ENCODE measurements at places on chromosomes 11 and 22.
A peak's percentile ranks its signal among the peaks of the same experiment; 100 is the strongest.

DNA sequence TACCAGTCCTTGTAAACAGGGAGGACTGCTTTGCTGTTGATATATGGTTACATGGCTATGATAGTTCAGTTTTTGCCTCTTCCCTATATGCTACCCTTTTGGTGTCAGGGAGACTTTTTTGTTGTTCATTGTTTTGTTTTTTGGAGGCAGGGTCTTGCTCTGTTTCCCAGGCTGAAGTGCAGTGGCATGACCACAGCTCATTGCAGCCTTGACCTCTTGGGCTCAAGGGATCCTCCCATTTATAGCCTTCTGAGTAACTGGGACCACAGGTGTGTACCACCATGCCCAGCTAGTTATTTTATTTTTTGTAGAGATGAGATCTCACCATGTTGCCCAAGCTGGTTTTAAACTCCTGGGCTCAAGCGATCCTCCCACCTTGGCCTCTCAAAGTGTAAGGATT, 38.6 kb upstream of the SPTBN2 start:
- no peak for DNase-seq

- DNase-seq = peak; percentile 45
These were observed 2.2 kb downstream of the APOA1 start for GRCh38 chr11:116835042-116835772.

- no peak for DNase-seq
These were observed 45.8 kb upstream of the CYP2D6 start for GRCh38 chr22:42176255-42176915.

GRCh38 chr22:23481369-23481768, 98.7 kb downstream of the IGLL1 start:
- no peak for DNase-seq

GRCh38 chr11:96215826-96216225, 127.2 kb downstream of the MAML2 start:
- no peak for DNase-seq

DNA sequence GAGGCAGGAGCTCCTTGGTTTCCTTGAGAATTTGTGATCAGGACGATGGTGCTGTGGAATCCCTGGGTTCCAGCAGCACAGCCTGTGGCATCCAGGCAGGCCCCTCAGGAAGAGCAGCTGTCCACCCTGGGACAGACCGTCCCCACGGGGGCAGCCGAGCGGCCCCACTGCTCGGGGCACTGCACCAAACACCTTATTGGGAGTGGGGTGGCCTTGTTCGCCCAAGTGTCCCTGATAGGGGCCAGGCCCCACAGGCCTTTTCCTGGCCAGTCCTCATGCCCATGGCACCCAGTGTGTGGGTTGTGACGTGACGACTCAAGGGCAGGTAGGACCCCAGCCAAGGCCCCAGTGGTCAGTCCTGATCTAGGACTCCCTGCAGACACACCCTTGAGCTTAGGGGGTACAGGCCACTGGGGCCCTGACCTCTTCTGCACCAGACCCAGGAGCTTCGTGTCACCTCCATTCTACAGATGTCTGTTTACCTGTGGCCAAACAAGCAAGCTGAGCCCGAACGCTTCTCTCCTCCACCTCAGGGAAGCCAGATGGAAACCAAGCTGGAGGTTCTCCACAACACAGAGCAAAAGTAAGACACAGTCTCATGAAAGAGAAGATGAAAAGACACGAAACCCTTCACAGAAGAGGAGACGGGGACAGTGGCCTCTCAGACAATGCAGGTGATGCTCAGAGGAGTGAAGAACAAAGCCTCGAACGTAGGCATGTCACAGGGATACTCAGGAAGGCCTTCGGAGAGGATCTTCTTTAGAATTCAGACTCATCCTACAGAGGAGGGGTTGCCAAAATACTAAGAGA, 1.6 kb upstream of the BRD1 start:
- DNase-seq = no peak

DNA sequence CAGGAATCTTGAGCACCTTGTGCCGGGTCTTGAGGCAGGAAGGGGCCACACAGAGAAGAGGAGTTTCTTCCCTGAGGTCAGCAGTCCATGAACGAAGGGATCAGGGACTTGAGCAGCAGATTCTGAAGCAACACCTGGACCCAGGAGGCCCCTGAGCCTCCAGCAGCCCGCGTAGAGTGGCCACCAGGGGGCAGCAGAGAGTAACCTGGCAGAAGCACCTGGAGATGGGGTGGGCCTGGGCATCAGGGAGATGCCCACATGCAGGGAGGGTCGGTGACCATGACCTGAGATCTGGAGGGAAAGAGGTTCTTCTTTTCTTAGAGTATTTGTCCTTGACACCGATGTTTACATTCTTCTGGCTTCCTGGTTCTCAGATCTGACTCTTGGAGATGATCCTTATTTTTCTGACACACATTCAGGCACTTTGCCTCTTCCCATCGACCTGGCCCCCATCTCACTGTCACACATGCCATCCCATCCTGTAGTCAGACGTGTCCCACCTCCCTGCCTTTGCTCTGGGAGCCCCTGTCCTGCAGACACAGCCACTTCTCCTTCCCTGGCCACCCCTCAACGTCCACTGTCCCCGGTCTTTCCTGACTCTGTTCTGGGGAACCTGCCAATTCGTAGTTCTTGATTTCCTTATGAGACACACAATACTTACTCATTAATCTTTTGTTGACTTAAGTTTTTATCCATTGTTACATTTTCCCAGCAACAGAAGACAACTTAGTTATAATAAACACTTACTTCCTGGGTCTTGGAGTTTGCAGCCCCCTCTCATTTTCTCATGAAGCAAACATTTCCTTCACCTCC, 66.5 kb downstream of the GGTLC2 start:
- DNase-seq = peak; percentile 71

- peak; percentile 12 for DNase-seq
These were observed 36.6 kb downstream of the PARVG start for GRCh38 chr22:44217346-44217745.

DNA sequence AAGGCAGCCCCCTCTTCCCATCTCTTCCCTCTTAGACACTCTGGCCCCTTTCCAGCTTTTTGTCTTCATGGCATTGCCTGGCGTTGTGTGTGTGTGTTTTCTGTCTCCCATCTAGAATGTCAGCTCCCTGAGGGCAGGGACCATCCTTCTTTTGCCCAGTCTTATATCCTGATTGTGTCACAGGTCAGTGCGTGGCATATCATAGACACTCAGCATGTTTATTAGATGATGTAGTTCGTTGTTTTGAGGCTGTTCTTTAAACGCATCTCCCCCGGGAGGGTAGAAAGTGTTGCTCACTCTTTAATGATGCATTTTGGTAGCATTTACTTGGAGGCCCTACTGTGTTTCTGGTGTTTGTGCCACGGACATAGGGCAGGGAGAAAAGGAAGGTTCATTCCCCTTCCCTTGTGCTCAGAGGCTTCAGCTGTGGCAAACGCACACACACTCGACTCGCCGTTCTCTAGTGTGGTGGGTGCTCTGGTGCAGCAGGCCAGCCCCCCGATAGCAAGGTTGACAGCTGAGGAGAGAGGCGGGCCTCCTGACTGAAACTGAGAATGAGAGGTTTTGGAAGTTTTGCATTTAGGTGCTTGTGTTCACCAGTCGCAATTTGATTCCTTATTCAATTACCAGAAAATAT, 60.2 kb downstream of the TNRC6B start:
- DNase-seq = peak; percentile 38

DNA sequence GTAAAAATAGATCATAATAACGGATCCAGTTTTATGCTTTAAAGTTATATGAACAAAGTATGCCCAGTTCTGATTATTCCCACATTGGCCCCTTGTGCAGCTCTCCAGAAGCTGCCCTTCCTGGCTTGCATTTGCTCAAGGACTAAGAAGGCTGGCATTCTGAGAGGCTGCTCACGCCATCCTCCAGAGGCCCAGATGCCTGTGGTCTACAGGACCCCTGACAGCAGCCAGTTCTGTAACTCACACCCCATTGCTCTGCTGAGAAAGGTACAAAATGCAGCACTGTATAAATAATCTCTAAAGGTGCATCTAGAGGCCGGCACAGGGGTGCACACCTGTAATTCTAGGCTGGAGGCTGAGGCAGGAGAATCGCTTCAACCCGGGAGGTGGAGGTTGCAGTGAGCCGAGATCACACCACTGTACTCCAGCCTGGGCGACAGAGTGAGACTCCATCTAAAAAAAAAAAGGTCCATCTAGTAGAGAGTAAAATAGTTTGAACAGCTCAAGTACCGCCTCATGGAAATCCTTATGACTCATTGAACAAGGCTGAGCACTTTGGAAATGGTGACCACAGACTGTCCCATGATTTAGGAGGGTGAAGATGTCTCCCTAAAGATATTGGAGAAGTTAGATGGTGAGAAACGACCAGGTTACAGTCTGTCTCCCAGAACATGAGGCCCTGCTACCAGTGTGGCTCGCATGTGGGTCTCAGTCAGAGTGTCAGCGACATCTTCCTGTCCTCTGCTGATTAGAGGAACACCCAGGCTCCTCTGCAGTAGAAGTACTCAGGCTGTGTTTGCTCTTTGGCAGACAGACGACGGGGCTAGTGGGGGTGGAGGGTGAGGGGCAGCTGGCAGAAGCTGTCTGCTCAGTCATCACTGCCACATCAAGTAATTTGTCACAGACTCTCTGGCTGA, 56.3 kb downstream of the KREMEN1 start:
- DNase-seq = no peak

GRCh38 chr11:73950869-73951710, at the start of gene DNAJB13:
DNAJB13 (plus strand) TSS chr11:73951026; CDS start chr11:73951070, 44 bp downstream.
- DNase-seq = peak; percentile 88

DNA sequence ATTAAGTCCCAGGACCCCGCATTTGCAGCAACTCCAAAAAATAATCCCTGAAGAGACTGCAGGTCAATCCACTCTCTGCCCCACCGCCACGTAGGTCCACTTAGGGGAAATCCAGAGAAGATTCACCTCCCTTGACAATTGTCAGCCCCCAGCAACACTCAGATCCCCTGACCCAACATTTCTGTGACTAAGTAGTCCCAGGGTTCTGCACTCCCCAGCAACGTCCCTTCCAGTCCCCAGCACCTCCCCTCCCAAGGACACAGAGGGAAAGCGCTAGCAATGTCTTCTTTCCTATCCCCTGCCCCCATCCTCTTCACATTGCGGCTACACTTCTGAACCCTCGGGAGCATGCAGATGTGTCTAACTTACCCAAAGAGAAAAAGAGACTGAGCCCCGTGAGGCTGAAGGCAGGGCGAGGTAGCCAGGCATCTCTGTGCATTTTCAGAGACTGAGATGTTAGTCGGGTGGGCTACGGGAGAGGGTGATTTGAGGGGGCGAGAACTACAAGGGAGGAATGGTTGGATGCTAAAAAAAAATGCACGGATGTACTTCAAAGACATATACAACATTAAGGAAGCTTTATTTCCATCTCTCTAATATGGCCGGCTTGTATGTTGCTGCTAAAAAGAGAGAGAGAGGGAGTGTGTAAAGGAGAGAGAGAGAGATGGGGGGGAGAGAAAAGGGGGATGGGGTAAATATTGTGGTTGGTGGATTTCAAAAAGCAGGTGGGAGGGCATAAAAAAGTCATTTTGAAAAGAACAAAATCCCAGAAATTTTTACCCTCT, at the start of gene SCN2B:
Gene SCN2B (minus strand): TSS at position 647 of the 785 bp plus-strand sequence. CDS start 208 bp downstream, at position 439.
- DNase-seq = no peak

- no peak for DNase-seq
These were observed 13.0 kb downstream of the SLC6A5 start for GRCh38 chr11:20612416-20612815.

GRCh38 chr11:125414121-125414520, 81.9 kb downstream of the FEZ1 start:
- no peak for DNase-seq

DNA sequence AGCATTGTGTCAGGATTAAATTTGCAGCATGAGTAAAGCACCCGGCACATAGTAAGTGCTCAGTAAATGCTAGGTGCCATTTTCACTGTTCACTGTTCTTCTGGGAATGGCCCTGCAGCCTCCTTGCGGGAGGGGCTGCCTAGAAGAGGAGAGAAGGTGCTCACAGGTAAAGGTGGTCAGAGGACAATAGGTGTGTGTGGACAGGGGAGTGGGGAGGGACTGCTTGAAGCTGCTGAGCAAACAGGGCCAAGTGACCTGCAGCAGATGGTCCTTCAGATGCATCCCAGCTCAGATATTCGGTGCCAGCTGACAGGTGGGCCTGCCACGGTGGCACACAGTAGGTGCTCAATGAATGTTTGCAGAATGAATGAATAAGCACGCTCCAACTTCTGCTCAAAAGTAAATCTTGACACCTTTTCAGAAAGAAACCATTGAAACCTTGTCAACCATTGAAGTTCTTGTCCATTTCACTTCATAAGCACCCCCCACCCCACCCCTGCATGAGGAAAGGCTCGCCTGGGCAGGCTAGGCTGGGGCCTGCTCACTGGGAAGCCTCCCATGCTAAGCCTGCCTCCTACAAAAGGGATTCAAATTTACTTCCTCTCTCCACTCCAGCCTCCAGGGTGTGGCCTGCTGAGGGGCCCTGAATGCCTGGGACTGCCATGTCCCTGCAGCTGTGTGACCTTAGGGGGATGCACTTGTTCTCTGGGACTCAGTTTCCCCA, 1.6 kb downstream of the KIAA0930 start:
- DNase-seq = no peak

GRCh38 chr11:112285841-112286311, 25.2 kb upstream of the PLET1 start:
- no peak for DNase-seq

GRCh38 chr11:9259981-9260837, 4.9 kb downstream of the DENND5A start:
- no peak for DNase-seq

DNA sequence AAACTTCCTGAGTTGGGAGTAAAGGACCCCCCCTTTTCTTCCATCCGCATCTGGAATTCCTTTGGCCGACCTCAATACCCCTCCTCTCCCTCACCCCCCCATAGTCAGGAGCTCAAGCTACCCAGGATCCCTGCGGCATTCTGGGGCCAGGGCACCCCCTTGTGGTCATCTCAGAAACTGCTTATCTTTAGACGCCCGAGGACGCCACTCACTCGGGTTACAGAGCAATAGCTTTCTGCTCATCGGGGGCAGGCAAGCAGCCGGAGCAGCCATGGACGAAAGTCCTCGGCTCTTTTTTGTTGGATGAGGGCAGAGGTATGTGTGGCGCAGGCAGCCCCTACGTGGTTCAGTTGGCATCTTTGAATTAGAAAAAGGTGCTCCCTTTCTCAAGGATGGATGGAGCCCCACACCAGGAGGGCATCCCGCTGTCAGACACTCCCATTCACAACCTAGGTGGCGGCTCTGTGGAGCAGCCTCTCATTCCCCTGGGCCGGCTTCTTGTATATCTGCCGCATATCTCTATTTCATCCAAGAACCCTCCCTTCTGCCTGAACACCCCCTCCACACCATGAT, 2.3 kb downstream of the C1QTNF5 start:
- peak; percentile 84 for DNase-seq

DNA sequence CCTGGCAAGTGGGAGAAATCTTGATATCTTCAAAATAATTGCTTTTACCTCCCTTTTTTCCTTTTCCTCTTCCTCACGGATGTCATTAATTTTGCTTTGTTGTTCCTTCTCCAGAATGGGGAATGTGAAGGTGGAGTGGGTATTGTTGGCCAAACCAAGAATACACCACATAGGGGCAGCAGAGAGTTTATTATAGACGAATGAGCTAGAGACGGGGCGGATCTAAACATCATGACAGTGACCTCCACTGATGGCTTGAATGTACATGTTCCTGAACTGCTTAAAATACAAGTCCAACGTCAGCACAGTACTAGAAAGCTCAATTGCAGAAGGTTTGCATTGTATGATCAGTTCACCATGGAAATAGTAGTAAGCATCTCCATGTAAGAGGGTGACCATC, 122.3 kb upstream of the SNX19 start:
- DNase-seq = peak; percentile 23
